ENCODE measurements at places on chromosomes 5 and 9.

GRCh38 chr9:73845539-73845938 lies 651.6 kb upstream of the RORB start:
- DNase-seq = no peak

DNA sequence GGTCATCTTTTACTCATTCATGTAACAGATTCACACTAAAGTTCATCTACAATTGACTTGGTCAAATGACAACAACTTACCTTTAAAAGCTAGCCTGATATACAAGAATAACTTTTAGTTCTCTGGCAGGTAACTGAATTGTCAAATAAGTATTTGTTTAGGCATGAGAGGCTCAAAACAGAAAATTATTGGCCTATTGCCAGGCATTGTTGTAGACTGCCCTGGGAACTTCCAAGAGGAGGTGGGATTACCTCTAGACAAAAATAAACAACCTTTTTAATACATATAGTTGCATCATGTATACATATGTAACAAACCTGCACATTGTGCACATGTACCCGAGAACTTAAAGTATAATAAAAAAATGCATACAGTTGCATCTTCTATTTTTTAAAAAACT lies 18.2 kb upstream of the SLCO4C1 start:
- no peak for DNase-seq

- no peak for DNase-seq
These were observed 71.0 kb upstream of the FAM120A start for GRCh38 chr9:93380410-93381060.

GRCh38 chr5:137136991-137137632 lies 362.0 kb downstream of the SPOCK1 start:
- DNase-seq = no peak

GRCh38 chr5:50697739-50698138 lies 31.3 kb downstream of the PARP8 start:
- no peak for DNase-seq

All from activated naive CD4-positive, alpha-beta T cell treated with Interleukin-2 at 50 U/mL for 16 hours (primary cell).